Activated CD8-positive, alpha-beta memory T cell treated with anti-CD3 and anti-CD28 coated beads for 48 hours (primary cell): ENCODE measurements at places on chromosomes 1 and 21.

DNA sequence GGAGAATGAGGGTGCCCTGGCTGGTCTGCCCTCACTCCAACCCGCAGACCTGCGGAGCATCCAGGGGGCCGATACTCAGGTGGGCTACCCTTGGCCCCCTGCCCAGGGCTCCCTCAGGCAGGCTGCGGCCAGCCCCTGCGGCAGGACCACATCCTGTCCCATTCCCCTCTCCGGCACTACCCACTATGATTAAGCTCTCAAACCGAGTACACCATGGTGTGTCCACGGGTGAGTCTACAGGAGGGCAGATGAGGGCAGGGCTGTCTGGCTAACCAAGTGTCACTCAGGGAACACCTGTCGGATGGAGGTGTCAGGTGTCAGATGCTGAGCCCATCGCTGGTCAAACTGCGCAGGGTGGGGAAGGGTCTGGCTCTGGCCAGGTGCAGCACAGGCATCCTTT, 47.2 kb downstream of the SLC66A1 start:
- no peak for DNase-seq

- DNase-seq: no peak
Observed at GRCh38 chr1:225769687-225770086, 7.9 kb upstream of the SRP9 start.

GRCh38 chr1:197269053-197269452, 1.0 kb downstream of the CRB1 start:
- DNase-seq: no peak

- no peak for DNase-seq
Observed at GRCh38 chr21:22804151-22804550, 1805.9 kb downstream of the NCAM2 start.

GRCh38 chr1:155729031-155729898, 40.4 kb downstream of the DAP3 start:
- DNase-seq: no peak

DNA sequence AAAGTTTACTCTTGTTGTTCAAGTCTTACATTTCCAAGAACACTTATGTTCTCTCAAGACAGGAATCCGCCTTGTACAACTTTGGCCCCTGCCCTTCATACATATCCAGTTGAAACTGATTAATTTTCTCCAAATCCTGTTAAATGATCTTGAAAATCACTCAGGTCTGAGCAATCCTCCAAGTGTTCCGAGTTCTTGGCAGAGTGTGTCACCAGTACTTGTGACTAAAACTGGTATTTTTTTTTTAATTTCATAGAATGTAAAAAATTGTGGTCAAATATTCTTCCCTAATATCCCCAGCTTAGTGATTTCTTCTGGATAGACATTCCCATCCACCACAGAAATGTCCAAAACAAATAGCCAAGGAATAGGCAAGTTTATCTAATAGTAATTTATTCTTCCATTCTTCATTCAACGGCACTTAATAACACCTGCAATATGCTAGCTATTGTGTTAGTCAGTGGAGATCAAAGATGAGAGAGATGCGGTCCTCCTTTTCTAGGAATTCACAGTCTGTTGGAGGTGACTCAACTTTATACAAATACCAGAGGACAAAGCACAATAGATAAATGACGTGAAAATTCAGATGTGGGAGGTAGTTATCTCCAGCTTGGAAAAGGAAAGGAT, 71.4 kb downstream of the DIRAS3 start:
- DNase-seq: no peak

- no peak for DNase-seq
Observed at GRCh38 chr1:155210314-155211104, 2.0 kb downstream of the MTX1 start.

- no peak for DNase-seq
Observed at GRCh38 chr1:47182676-47183235, 7.1 kb downstream of the PDZK1IP1 start.

- DNase-seq: no peak
Observed at GRCh38 chr1:174786760-174787159, 213.0 kb upstream of the CACYBP start.

GRCh38 chr1:65958561-65959350, 166.1 kb downstream of the PDE4B start:
- no peak for DNase-seq

DNA sequence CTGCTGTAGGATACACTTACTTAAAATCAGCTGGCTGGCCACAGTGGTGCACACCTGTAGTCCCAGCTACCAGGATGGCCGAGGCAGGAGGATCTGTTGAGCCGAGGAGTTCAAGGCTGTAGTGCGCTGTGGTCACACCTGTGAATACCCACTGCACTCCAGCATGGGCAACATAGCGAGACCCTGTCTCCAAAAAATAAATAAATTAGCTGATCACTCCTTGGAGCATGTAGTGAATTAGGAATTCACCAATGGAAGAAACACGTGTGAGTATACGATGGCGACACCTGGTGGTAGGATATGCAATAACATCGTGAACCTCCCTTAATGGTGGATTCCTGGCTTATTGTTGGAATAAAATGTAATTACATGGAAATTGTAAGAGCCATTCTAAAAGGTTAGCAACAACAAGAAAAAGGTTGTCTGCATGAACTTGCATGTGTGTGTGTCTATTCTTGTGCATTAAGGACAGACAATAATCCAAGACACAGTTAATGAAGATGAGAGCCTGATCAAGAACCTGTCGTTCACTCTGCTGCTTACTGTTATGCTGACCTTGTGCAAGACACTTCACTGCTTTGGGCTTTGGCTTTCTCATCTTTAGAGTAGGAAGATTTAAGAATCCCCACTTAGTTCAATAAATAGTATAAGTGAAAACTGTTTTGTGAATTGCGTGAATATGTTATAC, 38.6 kb upstream of the COX20 start:
- DNase-seq: no peak

GRCh38 chr1:81811757-81812371, 11.1 kb downstream of the ADGRL2 start:
- DNase-seq: no peak

GRCh38 chr1:156356875-156357534, 12.0 kb upstream of the RHBG start:
- DNase-seq: peak; percentile 31

DNA sequence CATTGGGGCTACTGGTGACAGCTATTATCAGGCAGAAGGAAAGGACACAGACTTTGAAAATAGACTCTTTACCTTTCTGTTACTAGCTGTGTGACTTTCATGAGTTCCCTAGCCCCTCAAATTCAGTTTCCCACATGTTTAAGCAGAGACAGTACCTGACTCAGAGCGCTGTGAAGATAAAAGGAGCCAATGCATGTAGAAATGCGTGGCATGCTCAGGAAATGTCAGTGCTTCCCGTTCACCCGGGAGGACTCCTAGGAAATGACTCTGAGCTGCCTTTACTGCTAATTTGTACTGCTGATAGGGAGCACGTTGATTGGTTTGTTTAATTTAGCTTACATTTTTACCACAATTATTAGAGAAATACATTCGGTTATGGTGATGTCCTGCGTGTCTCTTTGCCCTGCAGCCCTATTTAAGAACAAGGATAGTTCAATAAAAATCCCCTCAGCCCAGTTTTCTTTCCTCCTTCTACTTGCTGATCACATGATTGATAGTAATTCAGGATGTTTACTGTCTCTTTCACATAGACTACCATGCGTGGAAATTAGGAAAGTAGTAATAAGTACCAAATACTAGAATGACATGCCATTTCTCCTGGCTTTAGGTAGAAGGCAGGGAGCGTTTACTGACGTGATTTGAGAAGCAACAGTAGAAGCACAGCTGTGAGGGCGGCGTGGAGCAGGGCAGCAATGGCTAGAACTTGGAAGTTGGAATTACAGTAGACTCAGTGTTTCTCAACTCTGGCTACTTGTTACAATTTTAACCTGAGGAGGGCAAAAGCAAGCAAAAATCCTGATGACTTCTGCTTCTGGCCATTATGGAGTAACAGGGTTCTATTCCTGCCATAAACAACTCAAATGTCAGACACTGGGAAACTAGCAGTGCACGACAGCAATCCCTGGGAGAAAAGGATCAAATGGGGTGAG, 15.9 kb downstream of the PDIK1L start:
- DNase-seq: no peak

- DNase-seq: no peak
Observed at GRCh38 chr1:153364156-153364555, 6.5 kb downstream of the S100A9 start.

DNA sequence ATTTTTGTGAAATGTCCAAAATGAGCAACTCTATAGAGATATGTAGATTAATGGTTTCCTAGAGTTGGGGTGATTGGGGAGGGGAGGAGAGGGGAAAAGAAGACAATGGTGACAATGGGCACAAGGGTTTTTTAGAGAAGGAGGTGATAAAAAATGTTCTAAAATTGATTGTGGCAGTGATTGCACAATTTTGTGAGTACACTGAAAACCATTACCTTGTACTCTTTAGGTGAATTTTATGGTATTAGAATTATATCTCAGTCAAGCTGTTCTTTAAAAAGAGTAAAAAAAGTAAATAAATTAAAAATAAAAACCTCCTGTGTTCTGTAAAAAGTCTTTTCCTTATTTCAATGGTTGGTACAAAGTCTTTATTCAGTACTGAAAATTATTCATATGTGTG, 330.2 kb downstream of the PTBP2 start:
- DNase-seq: no peak

GRCh38 chr1:230857077-230857476, 11.2 kb downstream of the C1orf198 start:
- DNase-seq: no peak

- no peak for DNase-seq
Observed at GRCh38 chr1:161139766-161140165, 7.3 kb upstream of the DEDD start.

- no peak for DNase-seq
Observed at GRCh38 chr1:41812051-41812450, 106.7 kb downstream of the HIVEP3 start.

DNA sequence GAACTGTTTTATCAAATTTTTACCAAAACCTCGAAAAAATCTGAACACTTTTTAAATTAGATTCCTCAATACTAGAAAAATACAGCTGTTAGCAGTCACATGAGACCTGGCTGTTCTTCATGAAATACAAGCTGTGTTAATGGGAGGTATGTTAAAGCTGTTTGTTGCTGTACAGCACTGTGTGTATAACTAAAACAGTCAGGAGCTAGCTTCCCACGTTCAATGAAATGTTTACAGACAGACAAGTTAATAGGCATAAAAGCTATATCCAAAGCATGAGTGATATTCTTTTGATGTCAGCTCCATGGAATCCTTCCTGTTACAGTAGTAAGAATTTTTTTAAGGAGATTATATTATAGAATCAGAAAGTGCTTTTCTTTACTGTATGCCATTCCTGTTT, 223.2 kb upstream of the FOXD3 start:
- DNase-seq: no peak

GRCh38 chr1:15574741-15575140, 10.1 kb downstream of the AGMAT start:
- no peak for DNase-seq

GRCh38 chr1:202167708-202168415, 7.5 kb upstream of the PTPN7 start:
- DNase-seq: no peak

- DNase-seq: no peak
Observed at GRCh38 chr1:17605582-17606344, 66.3 kb downstream of the ARHGEF10L start.

GRCh38 chr1:27660300-27660835, 11.6 kb downstream of the IFI6 start:
- no peak for DNase-seq

- DNase-seq: no peak
Observed at GRCh38 chr1:155218854-155219591, 10.5 kb downstream of the MTX1 start.

DNA sequence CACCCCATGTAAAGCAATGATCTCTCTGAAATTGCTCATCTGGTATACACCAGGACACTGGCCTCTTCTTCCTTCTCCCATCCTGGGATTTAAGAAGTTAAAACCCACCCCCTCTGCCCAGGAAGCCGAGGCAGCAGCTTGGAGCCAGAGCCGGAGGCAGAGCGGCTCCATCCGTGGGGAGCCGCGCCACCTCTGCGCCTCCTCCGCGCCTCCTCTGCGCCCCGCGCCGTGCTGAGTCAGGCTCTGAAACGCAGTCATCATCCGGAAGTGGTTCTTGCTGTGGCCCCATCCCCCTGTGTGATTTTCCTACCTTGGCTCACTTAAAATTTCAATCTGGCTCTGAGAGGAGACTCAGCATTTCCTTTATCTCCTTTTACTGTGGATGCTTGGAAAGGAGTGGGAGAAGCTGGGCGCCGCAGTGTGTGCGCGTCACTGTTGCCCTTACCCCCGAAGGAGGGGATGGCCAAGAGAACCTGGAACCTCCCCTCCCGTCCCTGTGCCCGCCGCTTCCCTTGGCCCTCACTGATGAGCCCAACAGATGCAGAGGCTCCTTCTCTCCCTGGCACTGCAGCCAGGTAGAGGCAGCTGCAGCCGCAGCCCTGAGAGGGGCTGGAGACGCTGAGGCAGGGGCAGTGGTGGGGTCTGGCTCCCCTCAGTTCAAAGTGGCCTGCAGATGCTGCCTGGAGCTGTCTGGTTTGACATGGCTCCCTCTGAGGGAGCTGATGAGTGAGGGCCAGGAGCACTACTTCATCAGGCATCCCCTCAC, 15.3 kb upstream of the NPHP4 start:
- DNase-seq: no peak

- DNase-seq: no peak
Observed at GRCh38 chr21:32073190-32073589, 200.4 kb downstream of the HUNK start.

DNA sequence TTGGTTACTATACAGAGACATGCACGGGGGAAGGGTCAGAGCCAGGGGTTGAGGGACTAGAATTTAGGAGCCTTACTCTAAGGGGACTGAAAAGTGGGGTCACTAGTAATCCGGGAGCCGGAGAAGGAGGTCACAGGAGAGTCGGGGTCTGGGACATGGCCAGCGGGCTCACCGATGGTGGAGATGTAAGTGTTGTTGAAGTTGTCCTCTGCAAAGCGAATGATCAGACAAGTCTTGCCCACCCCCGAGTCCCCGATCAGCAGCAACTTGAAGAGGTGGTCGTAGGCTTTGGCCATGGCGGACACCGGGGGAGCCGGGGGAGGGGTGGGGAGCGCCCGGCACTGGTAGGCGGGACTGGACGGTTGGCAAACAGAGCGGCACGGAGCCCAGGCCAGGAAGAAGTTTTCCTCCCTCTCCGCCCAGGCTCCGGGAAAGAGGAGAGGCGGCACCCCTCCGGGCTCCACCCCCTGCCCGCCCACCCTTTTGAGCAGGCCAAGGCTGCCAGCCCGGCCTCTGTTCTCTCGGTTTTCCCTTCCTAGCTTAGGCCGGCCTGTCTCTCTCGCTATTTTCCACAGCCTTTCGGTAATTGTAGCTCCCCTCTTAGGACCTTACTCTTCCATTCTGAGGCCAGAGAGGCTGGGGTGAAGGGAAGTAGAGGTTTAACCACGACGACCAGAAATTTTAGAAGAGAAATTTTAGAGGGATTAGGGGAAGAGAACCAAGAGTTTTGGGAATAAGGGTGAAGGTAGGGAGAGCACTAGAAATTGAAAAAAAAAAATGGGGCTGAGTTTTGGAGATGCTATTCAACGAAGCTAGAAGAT, at the start of gene RAB13:
Gene RAB13, minus strand, starts transcription at position 399 of the 821 bp plus-strand sequence. Its CDS starts 103 bp downstream, at position 296.
- no peak for DNase-seq

DNA sequence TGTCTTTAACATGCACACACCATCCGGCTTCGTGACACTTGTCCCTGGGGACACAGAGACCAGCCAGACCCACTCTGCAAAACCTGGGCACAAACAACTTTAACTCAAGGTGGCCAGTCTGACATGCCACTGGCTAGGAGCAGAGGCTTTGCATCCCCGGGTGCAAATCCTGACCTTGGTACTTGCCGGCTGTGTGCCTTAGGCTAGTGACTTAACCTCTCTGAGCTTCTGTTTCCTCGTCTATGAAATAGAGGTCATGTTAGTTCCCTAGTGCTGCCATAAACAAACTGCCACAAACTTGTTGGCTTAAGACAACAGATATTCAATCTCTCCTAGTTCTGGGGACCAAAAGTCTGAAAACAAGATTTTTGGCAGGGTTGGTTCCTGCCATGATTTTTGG, 60.4 kb downstream of the SDC3 start:
- no peak for DNase-seq

- no peak for DNase-seq
Observed at GRCh38 chr1:62407398-62408009, 29.3 kb upstream of the USP1 start.
